Stimulated activated CD4-positive, alpha-beta T cell treated with anti-CD3 and anti-CD28 coated beads, Interleukin-12 subunit alpha, Interleukin-12 subunit beta, amount 100 ng/mL, for 48 hours (primary cell): ENCODE measurements at places on chromosomes 3 and 15.

- DNase-seq: no peak
Measured at GRCh38 chr3:124792341-124793040, 62.2 kb downstream of the UMPS start.

GRCh38 chr3:126703512-126704493 lies at the start of gene CHCHD6:
Gene CHCHD6, plus strand, starts transcription at chr3:126704240. Its CDS starts 73 bp downstream, at chr3:126704313.
- DNase-seq: peak; percentile 93

DNA sequence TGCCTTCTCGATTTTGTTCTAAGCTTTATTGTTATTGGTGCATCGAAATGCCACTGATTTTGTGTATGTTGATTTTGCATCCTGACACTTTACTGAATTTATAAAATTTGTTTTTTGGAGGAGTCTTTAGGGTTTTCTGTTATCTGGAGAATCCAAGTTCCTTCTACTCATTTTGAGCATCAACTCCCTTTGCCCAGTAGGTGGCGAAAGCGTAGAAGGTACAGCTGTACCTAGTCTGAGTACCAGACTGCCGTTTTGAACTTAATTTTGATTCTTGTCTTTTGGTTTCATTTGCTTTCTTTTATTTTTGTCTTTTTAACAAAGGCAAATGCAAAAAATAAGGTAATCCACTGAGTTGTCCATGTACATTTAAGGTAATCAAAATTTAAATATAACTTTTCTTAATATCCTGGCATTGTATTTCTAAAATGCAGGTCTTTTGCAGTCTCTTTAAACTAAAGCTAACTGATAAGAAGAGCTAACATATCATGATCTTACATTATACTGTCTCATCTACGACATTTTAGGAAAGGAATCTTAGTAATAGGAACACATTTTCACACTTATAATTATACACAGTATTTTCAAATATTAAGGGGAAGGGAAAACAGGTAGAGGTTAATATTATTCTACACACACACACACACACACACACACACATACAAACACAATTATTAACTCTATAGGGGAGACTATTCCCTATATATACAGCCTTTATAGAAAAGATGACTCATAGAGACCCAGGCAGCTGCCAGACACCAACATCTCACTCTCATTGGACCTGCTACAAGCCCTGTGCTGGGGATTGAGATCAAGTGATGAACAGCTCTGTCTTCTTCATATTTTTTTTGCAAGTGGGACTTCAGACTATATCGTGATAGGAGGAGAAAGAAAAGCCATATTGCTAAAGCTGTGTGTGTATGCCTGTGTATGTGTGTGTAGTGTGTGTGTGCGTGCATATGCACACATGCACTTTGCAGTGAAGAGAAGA lies 71.8 kb downstream of the SYNPR start:
- DNase-seq: no peak

GRCh38 chr3:49707113-49707480 lies 12.4 kb downstream of the AMIGO3 start:
- no peak for DNase-seq

DNA sequence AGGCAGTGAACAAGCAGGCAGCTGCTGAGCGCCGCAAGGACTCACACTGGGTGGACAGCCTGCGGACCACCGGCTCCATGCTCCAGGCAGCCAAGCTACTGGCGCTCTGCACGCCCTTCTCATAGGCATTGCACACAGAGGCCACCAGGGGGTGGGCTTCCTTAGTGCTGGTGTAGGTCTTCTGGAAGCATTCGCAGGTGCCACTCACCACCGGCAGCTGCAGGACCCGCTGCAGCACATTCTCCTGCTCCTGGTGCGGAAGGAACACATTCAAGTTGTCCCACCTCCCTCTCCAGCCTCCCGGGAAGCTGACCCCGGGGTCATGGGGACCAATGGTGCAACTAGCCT lies 6.0 kb downstream of the PLIN1 start:
- no peak for DNase-seq

GRCh38 chr3:72739531-72740466 lies 108.4 kb downstream of the SHQ1 start:
- DNase-seq: no peak

GRCh38 chr3:123126031-123126430 lies 59.2 kb downstream of the PDIA5 start:
- DNase-seq: no peak

- no peak for DNase-seq
Measured at GRCh38 chr3:134330883-134331810, 43.1 kb downstream of the AMOTL2 start.

- DNase-seq: no peak
Measured at GRCh38 chr3:177673112-177673914, 476.0 kb upstream of the TBL1XR1 start.

DNA sequence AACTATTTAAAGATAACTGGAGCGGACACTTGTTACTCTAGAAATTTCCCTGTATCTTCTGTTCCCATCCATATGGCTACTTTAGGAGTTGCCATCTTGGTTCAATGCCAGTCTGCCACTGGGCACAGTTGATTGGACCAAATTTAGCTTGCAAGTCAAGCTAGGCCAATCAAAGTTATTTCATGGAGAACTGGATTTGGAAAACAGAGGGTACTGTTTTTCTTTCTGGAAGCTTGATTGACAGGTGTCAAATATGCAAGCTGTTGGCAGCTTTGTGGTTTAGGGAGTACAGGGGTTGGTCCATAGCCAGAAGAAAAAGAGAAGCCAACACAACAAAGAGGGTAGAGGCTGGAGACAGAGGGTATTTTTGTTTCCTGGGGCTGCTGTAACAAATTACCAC lies 33.4 kb upstream of the KLHL25 start:
- DNase-seq: no peak

- no peak for DNase-seq
Measured at GRCh38 chr15:51128701-51129100, 34.0 kb upstream of the TNFAIP8L3 start.

- DNase-seq: no peak
Measured at GRCh38 chr15:69466733-69467132, 14.1 kb downstream of the RPLP1 start.

DNA sequence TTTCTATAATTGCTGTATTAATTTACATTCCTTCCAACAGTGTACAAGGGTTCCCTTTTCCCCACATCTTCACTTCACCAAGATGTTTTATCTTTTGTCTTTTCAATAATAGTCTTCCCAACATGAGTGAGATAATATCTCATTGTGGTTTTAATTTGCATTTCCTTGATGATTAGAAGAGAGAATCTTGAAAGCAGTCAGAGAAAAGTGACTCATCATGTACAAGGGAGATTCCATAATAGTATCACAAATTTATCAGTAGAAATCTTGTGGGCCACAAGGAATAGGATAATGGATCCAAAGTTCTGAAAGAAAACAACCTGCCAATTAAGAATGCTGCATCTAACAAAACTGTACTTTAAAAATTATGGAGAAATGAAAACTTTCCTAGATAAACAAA lies 189.3 kb downstream of the NECTIN3 start:
- no peak for DNase-seq

DNA sequence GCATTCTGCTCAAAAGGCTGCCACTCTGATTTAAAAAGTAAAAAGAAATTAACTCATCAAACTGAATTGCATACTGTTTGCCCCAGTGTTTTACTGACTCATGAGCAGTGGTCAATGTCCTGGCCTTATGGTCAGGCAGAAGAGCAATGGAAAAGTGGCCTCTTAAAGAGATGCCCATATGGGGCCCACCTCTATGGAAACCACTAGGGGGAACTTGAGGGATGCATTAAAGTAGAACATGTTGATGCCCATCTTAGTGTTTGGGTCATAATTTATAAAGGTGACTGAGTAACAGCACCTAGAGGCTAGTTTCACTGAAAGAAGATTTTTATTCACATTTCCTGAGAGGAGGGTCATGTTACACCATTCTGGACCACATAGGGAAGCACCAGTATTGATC lies 66.5 kb upstream of the RNU6-1 start:
- DNase-seq: no peak

GRCh38 chr3:58353722-58354553 lies 21.2 kb downstream of the PXK start:
- DNase-seq: no peak

DNA sequence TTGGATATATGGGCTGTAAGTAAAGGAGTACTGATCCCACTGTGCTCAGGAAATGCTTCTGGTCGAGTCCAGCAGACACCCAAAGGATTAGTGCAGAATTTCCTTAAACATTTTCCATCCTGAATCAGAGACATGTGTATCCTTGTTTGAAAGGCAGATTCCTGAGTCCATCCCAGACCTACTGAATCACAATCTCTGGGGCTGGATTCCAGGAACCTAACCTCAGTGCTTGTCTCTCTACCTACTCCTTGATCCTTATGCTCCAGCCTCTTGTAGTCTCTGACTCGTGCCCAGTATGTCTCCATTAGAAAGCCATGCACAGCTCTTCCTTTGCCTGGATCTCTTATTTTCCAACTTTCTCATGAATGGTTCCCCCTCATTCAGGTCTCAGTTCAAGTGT lies 585.8 kb downstream of the NLGN1 start:
- no peak for DNase-seq

DNA sequence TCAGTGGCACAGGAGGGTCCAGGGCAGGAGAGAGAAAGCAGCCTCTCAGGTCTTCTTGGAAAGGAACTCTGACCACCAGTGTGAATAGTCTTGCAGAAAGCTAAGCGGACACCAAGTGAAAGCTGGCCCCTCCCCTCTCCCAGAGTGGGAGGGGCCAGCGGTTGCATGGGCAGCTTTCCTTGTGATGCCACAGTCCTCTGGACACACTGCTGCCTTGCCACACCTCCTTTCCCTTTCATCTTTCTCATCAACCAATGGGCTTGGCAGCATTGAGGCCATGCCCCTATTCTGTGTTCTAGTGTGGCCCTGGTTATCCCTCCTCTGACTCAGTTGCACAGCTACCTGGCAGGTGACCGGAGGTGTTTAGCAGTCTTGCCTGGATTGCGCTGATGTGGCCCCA lies 49.7 kb upstream of the GOLGA6B start:
- no peak for DNase-seq

DNA sequence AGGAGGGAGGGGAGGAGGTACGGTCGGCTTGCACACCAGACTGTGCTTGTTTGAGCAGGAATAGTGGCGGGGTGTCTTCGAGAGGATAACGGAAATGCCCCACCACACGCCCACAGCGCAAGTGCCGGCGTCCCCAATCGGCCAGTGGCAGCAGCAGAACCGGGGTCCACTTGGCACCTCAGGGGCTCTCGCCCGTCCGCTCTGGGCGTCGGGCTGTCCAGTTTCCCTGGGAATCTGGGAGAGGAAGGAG lies 53.7 kb downstream of the CCDC54 start:
- DNase-seq: no peak

- no peak for DNase-seq
Measured at GRCh38 chr15:75070674-75071073, 47.3 kb downstream of the PPCDC start.
